Renal cortex interstitium (tissue), 15 donors: ENCODE measurements at places on chromosomes 6 and 20.

DNA sequence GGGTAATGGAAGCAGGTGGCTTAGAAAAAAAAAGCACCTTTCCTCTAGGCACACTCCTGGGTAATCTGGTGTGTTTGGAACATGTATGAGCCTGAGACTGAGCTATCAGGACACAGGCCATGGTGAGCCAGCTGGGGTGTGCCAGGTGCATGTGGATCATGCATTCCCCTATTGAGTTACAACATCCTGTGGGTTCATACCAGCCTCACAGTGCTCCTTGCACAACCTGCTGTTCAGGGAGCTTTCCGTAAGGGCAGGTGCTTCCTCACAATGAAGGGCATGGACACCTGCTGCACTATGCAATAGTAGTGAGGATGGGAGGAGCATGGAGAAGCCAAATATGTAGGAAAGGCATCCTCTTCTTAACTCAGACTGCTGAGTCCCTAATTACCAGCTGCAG lies 197.2 kb upstream of the SUPT3H start:
- no peak for DNase-seq

GRCh38 chr20:41287327-41287726 lies 30.2 kb downstream of the ZHX3 start:
- DNase-seq: no peak

DNA sequence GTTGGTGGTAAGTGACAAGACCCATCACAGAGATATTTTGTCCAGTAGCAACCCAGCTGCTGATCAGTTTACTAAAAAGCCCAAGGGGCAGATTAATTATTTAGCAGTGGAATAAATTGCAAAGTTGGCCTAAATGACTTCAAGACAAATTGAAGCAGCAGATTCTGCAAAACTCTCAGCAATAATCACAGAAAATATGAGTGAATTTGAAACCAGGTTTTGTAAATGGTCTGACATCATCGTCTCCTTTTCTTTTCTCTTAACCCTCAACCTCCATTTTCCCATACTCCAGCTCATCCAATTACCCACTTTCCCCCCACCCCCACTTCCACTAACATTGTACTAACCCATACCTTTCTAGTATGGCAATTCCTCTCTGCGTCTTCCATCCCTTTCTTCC lies 11.3 kb upstream of the PTPRK start:
- no peak for DNase-seq

GRCh38 chr6:25749837-25750236 lies 4.7 kb upstream of the SLC17A4 start:
- no peak for DNase-seq

DNA sequence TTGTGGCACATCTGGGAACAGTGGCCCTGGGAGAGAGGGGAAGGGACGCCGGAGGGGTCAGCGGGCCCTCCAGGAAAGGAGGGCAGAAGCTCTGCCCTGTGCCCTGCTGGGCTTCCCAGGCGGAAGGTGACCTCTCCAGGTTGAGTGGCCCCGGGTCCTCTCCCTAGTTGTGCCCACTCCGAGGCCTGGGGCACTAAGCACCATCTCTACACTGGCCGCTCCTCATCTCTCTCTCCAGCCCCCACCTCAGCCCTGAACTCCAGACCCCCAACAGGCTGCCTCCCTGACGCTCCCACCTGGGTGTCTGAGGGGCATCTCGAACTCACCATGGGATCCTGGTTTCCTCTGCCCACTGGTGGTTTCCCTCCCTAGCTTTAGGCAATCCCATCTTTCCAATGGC lies 18.1 kb downstream of the KCNG1 start:
- no peak for DNase-seq

GRCh38 chr6:44456966-44457292 lies 69.4 kb downstream of the CDC5L start:
- DNase-seq: no peak

GRCh38 chr6:107542192-107542668 lies 52.3 kb downstream of the SOBP start:
- DNase-seq: no peak

DNA sequence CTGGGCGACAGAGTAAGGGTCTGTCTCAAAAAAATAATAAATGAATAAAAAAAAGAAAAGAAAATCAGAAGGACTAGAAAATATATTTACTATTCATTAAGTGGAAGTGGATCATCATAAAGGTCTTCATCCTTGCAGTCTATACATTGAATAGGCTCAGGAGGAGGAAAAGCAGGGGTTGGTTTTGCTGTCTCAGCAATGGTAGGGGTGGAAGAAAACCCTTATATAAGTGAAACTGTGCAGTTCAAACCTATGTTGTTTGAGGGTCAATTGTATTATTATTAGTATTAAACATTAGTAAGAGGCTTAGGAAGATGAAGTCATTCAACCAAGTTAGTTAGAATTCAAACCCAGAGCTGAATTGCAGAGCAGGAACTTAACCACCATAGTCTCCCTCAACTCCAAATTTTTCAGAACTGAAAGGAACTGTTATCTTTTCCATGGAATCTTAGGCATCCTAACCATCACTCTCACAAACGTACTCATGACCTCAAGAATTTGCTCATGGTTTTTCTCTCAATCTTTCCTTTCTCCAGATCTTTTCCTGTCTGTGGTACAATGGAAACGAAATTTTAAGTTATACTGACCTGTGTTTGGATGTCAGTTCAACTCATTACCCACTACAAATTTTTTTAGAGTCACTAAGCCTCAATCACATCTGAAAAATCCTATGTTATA lies 7.7 kb upstream of the SMIM13 start:
- DNase-seq: no peak

GRCh38 chr6:14585689-14586088 lies 468.1 kb downstream of the CD83 start:
- DNase-seq: no peak

GRCh38 chr6:85660181-85660611 lies 17.5 kb upstream of the SYNCRIP start:
- DNase-seq: no peak

- DNase-seq: no peak
Measured at GRCh38 chr6:37972994-37973757, 153.6 kb downstream of the ZFAND3 start.

DNA sequence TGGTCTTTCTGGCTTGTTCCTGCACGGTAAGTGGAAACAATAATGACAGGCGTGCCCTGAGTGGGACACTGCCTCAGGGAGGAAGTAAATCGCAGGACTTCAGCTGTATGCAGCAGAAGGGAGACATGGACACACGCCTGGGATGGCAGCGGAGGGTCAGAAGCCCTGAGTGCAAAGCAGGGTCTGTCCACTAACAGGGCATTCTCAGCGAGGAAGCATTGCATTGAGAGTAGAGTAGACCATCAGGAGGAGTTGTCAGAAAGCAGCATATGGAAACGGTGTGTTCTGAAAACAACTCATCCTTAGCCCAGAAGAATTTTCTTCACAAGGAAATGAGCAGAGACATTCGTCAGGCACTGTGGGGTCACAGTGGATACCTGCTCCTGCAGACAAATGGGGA lies 134.0 kb downstream of the SYNDIG1 start:
- no peak for DNase-seq

- no peak for DNase-seq
Measured at GRCh38 chr20:59105581-59105980, 58.0 kb upstream of the ZNF831 start.
